ENCODE measurements at places on chromosomes 6 and 20.

GRCh38 chr20:62935204-62935967 lies 2.6 kb upstream of the GID8 start:
- no peak for DNase-seq

DNA sequence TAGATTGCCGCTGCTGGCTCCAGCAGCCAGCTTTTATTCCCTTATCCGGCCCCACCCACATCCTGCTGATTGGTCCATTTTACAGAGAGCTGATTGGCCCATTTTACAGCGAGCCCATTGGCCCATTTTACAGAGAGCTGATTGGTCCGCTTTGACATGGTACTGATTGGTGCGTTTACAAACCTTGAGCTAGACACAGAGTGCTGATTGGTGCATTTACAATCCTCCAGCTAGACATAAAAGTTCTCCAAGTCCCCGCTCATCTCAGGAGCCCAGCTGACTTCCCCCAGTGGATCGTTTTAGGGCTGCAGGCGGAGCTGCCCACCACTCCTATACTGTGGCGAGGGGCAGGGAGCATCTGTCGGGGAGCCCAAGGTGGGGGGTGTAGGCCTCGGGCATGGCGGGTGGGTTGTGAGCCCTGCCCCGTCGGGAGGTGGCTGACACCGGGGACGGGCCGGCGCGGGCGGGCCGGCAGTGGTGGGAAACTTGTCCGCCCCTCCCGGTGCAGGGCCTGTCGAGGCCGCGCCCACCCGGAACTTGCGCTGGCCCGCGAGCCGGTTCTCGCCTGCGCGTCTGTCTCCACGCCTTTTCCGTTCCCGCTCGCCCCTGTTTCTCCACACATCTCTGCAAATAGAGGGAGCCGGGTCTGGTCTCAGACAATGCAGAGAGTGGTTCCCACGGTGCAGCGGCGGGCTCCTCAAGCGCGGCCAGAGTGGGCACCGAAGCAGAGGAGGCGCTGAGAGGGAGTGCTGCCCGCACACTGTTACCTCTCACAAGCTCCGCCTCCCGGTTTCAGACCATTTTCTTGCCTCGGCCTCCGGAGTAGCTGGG lies 86.1 kb upstream of the STMND1 start:
- DNase-seq = peak; percentile 56

DNA sequence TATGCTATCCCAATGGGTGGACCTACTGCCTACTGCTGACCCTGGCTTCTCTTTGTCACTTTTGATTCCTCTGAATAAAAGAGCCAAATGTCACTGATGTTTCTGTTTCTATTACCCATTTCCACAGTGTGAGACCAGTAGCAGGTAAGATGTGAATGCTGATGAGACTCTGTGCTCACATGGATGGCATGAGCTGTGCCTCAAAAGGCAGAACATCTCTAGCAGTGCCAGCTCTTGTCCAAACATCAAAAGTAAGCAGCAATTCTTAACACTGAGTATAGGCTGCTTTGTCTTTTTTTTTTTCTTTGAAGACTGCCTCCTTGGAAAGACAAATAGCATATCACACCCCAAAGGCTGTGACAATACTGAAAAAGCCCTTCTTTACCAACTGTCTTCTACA lies 459.2 kb upstream of the RUNX2 start:
- no peak for DNase-seq

DNA sequence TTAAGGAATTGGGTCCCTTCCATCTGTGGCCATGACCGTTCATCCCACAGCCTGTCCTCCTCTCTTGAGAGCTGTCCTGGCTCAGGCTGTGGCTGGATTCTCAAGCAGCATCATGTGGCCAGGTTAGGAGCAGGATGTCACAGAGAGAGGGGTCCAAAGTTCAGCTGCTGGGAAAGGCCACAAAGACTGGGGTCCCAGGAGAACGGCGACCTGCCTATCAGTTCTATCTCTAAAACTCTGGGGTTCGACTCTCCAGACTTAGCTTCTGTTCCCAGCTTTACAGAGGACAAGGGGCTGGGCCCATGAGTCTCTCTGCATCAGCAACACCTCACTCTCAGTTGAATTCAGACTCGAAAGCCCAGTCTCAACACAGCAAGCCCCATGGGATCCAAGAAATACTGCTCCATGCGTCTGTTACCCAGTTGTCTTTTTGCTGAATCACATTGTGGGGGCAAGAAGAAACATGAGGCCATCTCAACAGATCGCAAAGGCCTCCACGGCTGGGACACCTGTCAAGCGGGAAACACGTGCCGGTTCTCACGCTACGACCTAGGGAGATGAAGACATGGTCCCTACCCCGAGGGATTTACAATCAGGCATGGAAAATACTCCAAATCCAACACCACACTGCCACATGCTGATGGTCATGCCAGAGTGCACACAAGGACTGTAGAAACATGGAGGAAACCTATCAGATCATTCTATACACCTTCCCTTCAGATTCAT lies 95.4 kb downstream of the SLC22A23 start:
- no peak for DNase-seq

GRCh38 chr20:57561356-57562279 lies 708 bp downstream of the PCK1 start:
- DNase-seq = no peak

DNA sequence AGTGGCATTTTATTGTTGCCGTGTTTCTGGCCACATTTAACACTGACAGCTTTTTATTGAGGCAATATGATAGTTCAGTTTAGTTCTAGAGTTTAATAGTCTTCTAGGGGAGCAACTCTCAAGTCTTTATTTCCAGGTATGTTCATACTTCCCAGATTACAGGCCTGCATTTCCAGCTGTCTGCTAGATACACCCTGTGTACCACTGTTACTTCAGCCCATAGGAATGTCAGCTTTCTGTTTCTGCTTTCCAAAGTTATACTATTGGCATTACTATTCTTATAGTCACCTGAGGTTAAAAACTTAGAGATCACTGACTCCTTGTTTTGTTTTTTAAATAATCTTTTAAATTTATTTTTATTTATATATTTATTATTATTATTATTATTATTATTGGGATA lies 7.6 kb downstream of the ZNF451 start:
- DNase-seq = no peak

DNA sequence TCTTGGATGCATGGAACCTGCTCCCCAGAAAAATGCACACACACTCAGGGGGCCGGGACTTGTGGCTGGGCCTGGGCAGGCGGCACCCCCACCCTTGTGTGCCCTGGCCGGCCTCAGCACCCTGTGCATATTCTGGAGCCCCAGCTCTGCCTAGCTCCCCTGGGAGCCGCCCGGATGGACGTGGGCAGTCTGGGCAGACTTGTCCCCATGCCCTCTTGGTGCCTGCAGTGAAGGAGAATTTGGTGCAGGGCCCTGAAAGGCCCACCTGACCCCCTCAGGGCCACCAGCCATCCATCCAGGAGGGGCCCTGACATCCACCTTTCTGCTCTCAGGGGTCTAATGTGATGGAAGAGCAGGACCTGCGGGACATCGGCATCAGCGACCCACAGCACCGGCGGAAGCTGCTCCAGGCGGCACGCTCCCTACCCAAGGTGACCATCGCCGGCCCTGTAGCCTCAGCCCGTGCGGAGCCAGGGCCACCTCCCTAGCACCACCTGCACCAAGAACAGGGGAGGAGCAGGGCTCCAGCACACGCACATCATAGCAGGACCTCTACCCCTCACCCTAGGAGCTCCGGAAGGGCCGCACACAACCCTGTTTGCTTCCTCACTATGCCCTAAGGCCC lies 62.8 kb downstream of the TCP11 start:
- no peak for DNase-seq

DNA sequence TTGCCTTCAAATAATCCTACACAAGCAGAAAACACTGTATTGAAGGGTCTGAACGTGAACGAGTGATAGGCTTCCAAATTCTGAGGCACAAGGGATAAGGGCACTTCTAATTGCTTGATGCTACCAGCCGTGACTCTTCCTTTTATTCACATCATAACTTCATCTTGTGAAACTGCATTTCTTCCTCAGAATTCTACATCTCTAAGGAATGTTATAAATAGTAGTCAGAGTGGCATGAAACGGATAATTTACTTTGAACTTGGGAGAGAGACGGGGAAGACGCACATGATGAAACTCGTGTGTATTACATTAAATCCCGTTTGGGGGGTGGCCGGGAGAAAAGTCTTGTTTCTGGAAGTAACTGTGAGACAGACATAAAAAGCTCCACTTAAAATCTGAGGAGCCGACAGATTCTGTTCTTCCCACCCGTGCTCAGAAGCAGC lies 754 bp downstream of the HDDC2 start:
- no peak for DNase-seq

- DNase-seq = no peak
Observed at GRCh38 chr6:110329348-110329713, 28.8 kb downstream of the METTL24 start.

DNA sequence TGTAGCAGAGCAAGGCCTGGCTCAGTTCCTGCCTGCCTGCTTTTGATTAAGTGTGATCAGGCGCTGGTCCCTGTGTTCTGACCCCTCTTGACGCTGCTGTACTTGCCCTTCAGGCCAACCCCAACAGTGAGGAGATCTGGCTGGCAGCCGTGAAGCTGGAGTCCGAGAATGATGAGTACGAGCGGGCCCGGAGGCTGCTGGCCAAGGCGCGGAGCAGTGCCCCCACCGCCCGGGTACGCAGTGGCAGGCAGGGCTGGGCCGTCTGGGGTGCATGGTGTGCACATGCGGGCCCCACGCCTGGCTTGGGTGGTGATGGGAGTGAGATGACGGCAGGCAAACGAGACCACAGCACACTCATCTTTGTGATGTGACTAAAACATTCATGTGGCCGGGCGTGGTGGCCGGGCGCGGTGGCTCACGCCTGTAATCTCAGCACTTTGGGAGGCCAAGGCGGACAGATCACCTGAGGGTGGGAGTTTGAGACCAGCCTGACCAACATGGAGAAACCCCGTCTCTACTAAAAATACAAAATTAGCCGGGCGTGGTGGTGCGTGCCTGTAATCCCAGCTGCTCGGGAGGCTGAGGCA lies 10.1 kb upstream of the C20orf204 start:
- DNase-seq = no peak

Data from CD4-positive, CD25-positive, alpha-beta regulatory T cell (primary cell).